Activated CD4-positive, alpha-beta T cell treated with anti-CD3 and anti-CD28 coated beads, Interleukin-2, amount 10 ng/mL, durations not matched to agents 24 days and 14 days (primary cell): ENCODE measurements at places on chromosomes 13 and 19. TPM values are rescaled to one million over a fixed set of nuclear protein-coding genes. Genes with fewer than 3 reads are reported as not detected.

DNA sequence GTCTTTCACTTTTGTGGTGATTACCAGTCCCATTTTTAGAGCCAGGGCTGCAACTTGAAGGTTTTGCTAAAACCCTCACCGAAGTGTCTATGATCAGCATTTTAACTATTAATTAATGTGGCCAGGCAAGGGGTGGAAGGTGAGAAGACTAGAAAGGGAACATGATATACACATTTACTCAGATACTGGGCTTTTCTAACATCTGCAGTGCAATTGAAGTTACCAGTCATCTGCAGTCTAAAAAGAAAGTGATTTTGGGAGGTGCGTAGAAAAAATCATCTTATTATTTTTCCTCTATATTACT lies 481 bp downstream of the ALOX5AP start:
- H3K27me3 ChIP-seq = no peaks in the 10 kb centered on the region
- H3K4me3 ChIP-seq = peak overlapping the region; percentile 86
- peaks cover 6% of the 10 kb centered on the region for H3K36me3 ChIP-seq
- DNase-seq = no peak

The KCNJ14 gene
- 2.4 TPM in 2 replicates for total RNA-seq

The GSK3A gene
- 50.7 and 52.6 TPM in 2 replicates for total RNA-seq

The NKG7 gene
- 363 and 379 TPM in 2 replicates for total RNA-seq

The CYP2B6 gene
- total RNA-seq = not detected in 2 replicates

GRCh38 chr19:6779206-6779605 lies 6.7 kb downstream of the VAV1 start:
- no peak for DNase-seq
- no peak overlapping the region for H3K4me3 ChIP-seq
- H3K27me3 ChIP-seq = no peaks in the 10 kb centered on the region
- peaks cover 49% of the 10 kb centered on the region for H3K36me3 ChIP-seq

The MAP3K10 gene
- 16.6 and 17.6 TPM in 2 replicates for total RNA-seq

The TEX101 gene
- total RNA-seq = not detected in 2 replicates

DNA sequence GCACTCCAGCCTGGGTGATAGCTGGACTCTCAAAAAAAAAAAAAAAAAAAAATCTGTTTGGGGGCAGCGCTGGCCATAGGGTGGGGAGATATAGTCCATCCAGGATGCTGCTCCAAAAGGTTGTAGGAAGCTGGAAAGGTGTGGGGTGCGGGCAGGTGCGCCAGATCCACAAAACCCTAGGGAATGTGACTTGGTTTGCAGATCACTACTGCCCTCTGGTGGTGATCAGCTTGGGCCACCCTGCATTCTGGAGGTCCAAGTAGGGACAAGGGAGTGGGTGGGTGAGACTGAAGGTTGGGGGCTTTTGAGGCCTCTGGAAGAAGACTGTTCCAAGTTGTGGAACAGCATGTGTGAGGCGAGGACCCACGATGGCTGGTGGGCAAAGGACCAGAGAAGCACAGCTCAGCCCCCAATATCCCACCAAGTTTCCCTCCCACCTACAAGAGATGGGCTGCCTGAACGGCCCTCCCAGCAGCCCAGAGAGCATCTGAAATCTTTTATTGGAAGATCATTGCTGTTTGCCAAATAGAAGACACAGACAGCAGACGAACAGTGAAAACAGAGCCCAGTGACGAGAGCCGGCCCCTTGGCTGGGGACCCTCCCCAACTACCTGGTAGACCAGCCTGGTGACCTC lies 10.4 kb upstream of the TYK2 start:
- peaks cover 9% of the 10 kb centered on the region for H3K4me1 ChIP-seq
- H3K36me3 ChIP-seq = peaks cover 49% of the 10 kb centered on the region
- H3K27ac ChIP-seq = no peak overlapping the region
- H3K4me3 ChIP-seq = no peak overlapping the region
- no peaks in the 10 kb centered on the region for H3K27me3 ChIP-seq

- H3K36me3 ChIP-seq = peaks cover 7% of the 10 kb centered on the region
- H3K4me1 ChIP-seq = peaks cover 26% of the 10 kb centered on the region
- no peak for DNase-seq
- H3K27ac ChIP-seq = no peak overlapping the region
- no peak overlapping the region for H3K4me3 ChIP-seq
These were observed 7.6 kb downstream of the MBNL2 start for GRCh38 chr13:97229699-97230098.

DNA sequence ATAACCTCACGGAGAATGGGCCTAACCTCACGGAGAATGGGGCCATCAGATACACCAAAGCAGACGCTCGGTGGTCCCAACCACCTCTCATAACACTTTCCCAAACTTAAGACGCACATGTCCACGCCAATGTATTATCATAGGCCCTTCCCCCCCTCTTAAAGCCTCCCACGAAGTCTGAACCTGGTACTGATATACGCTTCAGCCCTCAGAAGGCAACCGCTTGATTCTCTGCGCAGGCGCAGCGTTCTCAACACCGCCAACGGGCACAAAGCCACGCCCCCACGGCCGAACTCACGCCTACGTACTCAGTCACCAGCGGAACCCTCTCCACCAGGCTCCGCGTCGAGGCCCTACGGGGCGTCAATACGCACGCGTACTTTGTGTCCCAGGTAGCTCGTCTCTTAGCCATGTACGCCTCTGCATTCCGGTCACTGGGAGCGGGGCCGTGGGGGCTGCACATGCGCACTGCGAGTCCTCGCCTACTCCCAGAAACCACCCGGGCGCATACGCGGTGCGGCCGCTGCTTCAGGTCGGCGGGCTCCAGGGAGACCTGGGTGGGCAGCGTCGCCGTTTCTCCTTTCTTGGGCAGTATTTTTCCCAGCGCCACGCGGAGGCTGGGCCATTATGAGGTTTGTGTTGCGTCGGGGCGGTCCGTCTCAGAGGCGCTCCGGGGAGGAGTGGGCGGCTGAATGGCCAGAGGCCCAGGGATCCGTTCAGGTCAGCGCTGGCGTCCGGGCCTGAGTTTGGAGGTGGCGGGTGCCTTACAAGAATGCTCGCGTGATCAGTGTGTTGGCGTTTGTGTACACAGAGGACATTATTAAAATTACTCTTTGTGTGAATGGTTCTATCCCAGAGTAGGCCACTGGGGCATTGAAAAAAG lies 25.3 kb downstream of the ZNF582 start:
- H3K4me3 ChIP-seq = peak overlapping the region; percentile 88
- H3K4me1 ChIP-seq = peaks cover 12% of the 10 kb centered on the region
- H3K27ac ChIP-seq = peak overlapping the region; percentile 84
- no peaks in the 10 kb centered on the region for H3K27me3 ChIP-seq
- peak; percentile 90 for DNase-seq
- H3K36me3 ChIP-seq = peaks cover 22% of the 10 kb centered on the region

- no peak overlapping the region for H3K4me3 ChIP-seq
- no peaks in the 10 kb centered on the region for H3K27me3 ChIP-seq
- H3K4me1 ChIP-seq = no peaks in the 10 kb centered on the region
- DNase-seq = no peak
- H3K27ac ChIP-seq = no peak overlapping the region
These were observed 169.3 kb downstream of the LHFPL6 start for GRCh38 chr13:39433651-39434050.

The MCF2L gene
- 0.09 and 0.38 TPM in 2 replicates for total RNA-seq

The RNF225 gene
- total RNA-seq = 0.54 and 1.1 TPM in 2 replicates

DNA sequence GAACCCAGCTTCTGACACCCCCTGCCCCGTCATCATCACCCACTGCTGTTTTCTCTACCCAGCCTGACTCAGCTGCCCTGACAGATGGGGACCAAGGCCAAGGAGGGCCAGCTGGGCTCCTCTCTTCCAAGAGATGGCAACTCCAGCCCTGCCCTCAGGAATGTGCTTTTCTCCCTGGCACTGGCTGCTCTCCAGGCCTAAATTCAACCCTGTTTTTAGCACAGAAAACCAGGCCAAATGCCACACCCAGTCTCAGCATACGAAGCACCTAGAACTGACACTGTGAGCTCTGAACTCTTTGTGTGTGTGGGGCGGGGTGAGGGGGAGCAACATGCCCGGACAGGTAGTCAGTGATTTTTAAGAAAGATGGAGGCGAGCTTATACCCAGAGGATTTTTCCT lies 23.4 kb upstream of the IGFL1 start:
- H3K27ac ChIP-seq = no peak overlapping the region
- H3K27me3 ChIP-seq = peaks cover 28% of the 10 kb centered on the region
- H3K36me3 ChIP-seq = no peaks in the 10 kb centered on the region
- peaks cover 12% of the 10 kb centered on the region for H3K4me1 ChIP-seq
- no peak for DNase-seq
- H3K4me3 ChIP-seq = no peak overlapping the region

The ZNF497 gene
- 0.79 and 1.1 TPM in 2 replicates for total RNA-seq

- H3K4me3 ChIP-seq = no peak overlapping the region
- no peak for DNase-seq
- no peaks in the 10 kb centered on the region for H3K4me1 ChIP-seq
- H3K36me3 ChIP-seq = no peaks in the 10 kb centered on the region
These were observed 8.2 kb upstream of the PCDH9 start for GRCh38 chr13:67238277-67238859.

The LRG1 gene
- 0.24 and 0.40 TPM in 2 replicates for total RNA-seq

DNA sequence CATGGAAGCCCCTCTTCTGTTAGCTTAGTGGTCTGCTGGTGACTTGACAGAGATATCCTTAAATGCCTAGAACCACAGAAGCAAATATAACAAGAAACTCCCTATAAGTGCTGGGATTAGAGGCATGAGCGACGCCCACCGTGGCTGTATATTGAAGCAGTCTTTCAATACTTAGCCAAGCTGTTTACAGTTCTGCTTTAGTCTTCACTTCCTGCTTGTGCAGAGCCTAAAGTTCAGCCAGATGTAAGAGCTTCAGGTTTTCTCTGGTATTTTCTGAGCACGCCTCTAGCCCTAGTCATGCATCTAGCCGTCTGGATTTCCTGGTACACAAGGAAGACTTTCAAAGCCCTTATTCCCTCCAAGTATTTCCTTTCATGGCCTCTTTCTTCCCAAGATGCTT lies 28.5 kb downstream of the TRPM4 start:
- DNase-seq = no peak
- H3K27me3 ChIP-seq = no peaks in the 10 kb centered on the region
- no peak overlapping the region for H3K4me3 ChIP-seq
- peaks cover 6% of the 10 kb centered on the region for H3K4me1 ChIP-seq
- H3K27ac ChIP-seq = no peak overlapping the region

GRCh38 chr13:110576736-110577476 lies 15.4 kb upstream of the RAB20 start:
- peaks cover 11% of the 10 kb centered on the region for H3K4me1 ChIP-seq
- H3K4me3 ChIP-seq = no peak overlapping the region
- peaks cover 52% of the 10 kb centered on the region for H3K27me3 ChIP-seq
- no peak overlapping the region for H3K27ac ChIP-seq

DNA sequence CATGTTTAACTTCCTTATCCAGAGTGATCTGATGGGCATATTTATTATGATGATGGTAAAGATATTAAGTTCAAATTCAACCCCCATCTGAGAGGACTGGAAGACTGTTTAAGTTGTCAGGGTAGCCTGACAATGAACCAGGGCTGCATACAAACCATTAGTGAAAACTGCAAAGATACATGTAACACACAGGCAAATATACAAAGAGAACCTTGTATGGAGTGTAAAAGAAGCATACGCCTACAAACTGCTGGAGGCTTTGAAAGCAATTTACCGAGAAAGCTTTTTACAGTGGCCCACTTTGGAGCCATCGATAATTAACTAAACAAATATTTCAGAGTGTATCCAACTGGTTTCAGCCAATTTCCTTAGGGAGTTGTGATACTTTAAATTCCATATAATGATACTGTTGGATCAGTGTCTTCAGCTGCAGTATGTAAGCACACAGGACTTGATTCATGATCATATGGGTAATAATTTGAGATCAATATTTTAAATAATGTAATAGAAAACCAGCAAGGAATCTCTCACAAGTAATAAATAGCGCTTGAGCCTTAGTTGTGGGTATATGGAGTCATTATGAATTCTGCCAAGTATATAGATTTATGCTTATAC lies 231.5 kb upstream of the SPRY2 start:
- no peaks in the 10 kb centered on the region for H3K4me1 ChIP-seq
- H3K36me3 ChIP-seq = no peaks in the 10 kb centered on the region
- no peak overlapping the region for H3K27ac ChIP-seq
- DNase-seq = no peak
- no peak overlapping the region for H3K4me3 ChIP-seq

The PSG7 gene
- total RNA-seq = not detected in 2 replicates

- no peak overlapping the region for H3K27ac ChIP-seq
- peaks cover 7% of the 10 kb centered on the region for H3K36me3 ChIP-seq
- no peak overlapping the region for H3K4me3 ChIP-seq
- peaks cover 17% of the 10 kb centered on the region for H3K27me3 ChIP-seq
These were observed 3.1 kb downstream of the ADAMTS10 start for GRCh38 chr19:8607386-8607785.

The LRRC25 gene
- not detected in 2 replicates for total RNA-seq

- H3K27ac ChIP-seq = no peak overlapping the region
- peaks cover 12% of the 10 kb centered on the region for H3K27me3 ChIP-seq
- no peak overlapping the region for H3K4me3 ChIP-seq
- H3K36me3 ChIP-seq = no peaks in the 10 kb centered on the region
These were observed 59.7 kb upstream of the TNFRSF19 start for GRCh38 chr13:23510544-23510916.

The ACTMAP gene
- total RNA-seq = 8.6 and 9.4 TPM in 2 replicates

The SLITRK5 gene
- not detected in 2 replicates for total RNA-seq

DNA sequence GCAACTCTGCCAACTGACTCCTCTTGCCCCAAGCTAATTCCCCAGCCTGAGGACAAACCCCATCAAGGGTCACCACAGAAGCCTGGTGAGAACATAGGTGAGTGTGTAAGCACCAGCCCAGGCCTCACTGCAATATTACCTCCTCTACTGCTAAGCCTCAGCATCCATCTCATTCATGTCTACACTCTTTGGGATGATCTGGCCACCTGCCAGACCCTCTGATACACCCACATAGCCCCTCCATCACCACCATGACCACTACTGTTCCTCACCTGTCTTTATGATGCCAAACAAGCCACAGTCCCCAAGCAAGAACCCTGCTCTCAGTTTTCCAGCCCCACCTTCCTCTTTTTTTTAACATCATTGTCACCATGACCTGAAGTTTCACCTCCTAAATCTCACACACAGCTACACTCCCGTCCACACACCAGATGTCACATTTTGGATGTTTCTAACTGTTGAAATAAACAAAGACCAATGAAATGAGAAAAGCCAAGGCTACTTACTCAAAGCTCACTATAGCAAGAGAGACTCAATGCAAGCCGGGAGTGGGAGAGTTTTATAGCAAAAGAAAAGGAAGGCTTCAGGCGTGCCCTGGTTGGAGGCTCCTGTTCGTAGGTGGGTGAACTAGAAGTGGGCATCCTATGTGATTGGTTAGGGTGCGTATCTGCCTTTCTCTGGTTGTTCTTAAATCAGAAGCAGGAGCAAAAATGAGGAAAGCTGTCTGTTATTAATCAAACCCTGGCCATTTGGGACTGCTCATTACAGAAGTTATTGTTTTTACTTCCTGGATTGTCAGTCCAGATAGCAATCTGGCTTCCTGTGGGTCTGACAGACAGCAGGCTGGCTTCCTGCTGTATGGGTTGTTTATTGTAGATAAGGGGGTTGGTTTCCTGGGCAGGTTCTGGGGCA lies 2.0 kb downstream of the ZNF792 start:
- peaks cover 62% of the 10 kb centered on the region for H3K36me3 ChIP-seq
- no peaks in the 10 kb centered on the region for H3K27me3 ChIP-seq
- peak; percentile 77 for DNase-seq
- H3K4me3 ChIP-seq = peak overlapping the region; percentile 96

GRCh38 chr13:113041896-113042295 lies 63.7 kb upstream of the F7 start:
- no peak overlapping the region for H3K27ac ChIP-seq
- H3K36me3 ChIP-seq = no peaks in the 10 kb centered on the region
- H3K4me3 ChIP-seq = no peak overlapping the region
- DNase-seq = no peak
- no peaks in the 10 kb centered on the region for H3K27me3 ChIP-seq

The EPS8L1 gene
- 3.7 and 3.9 TPM in 2 replicates for total RNA-seq

- no peak for DNase-seq
- H3K4me1 ChIP-seq = peaks cover 4% of the 10 kb centered on the region
- no peak overlapping the region for H3K27ac ChIP-seq
- peaks cover 9% of the 10 kb centered on the region for H3K36me3 ChIP-seq
These were observed 15.5 kb downstream of the ZNF211 start for GRCh38 chr19:57648331-57649003.

The ZNF530 gene
- total RNA-seq = 4.5 and 5.7 TPM in 2 replicates
